ENCODE measurements at places on chromosomes 5 and 9.

DNA sequence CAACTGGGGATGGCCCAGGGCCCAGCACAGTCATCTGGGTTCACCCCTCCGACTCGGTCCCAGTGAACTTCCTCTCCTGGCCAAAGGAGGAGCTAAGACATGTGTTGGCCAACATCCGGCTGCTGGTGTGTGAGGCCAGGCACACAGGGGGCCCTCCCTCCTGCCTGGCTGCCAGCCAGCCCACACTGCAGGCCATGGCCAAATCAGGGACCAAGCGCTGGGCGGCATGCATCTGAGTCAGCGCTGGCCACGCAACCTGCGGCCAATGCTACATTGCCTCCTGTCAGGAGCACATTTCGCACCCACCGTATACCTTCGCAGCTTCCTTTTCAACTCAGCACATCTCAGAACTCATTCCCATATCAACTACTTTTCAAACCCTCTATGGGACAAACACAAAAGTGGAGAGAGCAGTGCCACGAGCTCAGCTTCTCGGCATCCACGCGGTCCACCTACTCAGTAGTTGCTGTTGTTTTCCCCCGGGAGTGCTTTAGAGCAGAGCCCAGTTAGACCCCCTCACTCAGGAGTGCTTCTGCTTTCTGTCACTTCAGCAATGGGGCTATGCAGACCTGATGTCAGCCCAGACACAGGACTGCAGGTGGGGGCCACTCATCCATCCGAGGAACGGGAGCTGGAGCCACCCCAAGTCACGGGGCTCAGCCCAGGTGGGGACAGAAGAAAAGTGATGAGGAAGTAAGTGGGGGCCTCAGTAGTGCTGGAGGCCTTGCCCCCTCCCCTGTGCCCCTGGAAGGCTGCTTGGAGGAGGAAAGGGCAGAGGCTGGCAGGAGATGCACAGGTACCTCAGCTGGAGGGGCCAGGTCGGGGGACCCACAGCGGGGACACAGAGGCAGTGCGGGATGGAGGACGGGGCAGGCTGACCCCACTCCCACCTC is 13.9 kb downstream of the NINJ1 start:
- no peak for DNase-seq

- no peak for DNase-seq
Measured at GRCh38 chr9:130042406-130042884, 544 bp downstream of the FNBP1 start.

DNA sequence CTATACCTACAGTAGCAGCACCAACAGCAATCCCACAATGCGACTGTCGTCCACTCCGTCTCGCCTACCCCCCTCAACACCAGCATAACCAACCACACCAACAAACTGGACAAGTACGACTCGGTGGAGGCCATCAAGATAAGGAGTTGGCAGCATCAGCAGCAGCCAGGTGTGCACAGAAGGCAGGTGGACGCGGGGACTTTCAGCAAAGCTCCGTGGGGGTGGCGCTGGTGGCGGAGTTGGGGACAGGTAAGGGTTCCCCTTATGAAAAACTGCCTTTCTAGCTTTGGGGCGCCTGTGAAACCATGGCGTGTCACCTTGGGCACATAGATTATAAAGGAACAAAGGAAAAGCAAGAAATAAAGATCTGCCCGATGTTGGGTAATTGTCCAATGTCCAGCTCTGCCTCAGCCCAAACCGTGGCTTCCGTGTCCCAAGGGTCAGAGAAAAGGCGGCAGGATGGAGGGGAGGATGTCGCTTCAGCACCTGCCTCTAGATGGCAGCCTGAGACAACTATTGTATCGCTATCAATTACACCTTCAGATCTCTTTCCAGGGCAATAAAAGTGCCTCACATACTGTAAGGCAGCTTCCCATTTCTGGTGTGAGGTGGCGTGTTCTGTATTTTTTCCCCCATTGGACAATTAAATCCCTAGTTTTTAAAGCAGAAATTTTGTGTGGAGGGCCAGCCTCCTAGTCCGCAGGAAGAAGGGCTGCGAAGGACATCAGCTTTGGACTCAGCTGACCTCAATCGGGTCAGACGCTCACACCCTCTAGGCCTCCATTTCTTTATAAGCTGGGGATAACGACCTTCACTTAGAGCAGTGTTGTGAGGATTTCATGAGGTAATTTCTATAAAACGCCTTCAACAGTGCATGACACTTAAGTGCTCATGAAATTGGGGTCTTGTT is 58.8 kb downstream of the MTRR start:
- DNase-seq, result peak; percentile 69

- DNase-seq, result no peak
Measured at GRCh38 chr9:136823136-136824046, 15.6 kb downstream of the RABL6 start.

DNA sequence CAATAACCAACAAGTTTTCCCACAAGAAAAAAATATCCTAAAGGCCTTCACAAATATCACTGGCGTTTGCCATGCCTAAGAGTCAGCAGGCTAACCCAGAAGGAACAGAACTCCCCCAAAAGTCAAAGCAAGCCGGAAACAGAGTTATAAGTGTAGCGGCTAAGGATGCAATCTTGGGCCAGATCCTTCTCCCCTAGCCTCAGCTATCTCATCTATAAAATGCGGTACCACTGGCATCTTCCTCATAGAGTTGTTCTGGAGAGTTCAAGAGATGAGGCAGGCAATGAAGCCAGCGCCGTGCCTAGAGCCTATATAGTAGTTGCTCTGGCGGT is 632 bp downstream of the DPM2 start:
- no peak for DNase-seq

- no peak for DNase-seq
Measured at GRCh38 chr9:104386013-104386412, 118.0 kb upstream of the OR13F1 start.

- DNase-seq, result peak; percentile 4
Measured at GRCh38 chr9:18393340-18394130, 80.4 kb upstream of the ADAMTSL1 start.

DNA sequence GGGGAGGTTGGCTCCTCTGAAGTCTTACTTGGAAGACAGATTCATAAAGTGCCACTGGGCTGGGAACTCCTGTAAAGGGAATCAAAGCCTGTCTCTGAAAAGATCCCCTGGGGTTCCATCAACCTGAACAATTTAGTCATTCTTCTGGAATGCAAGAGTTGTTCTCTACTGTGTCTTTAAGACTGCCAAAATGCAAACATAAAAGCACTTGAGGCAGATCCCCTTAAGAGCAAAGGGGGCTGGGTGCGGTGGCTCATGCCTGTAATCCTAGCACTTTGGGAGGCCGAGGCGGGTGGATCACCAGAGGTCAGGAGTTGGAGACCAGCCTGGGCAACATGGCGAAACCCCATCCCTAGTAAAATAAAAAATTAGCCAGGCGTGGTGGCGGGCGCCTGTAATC is 16.7 kb downstream of the CDKN2AIPNL start:
- DNase-seq, result no peak

DNA sequence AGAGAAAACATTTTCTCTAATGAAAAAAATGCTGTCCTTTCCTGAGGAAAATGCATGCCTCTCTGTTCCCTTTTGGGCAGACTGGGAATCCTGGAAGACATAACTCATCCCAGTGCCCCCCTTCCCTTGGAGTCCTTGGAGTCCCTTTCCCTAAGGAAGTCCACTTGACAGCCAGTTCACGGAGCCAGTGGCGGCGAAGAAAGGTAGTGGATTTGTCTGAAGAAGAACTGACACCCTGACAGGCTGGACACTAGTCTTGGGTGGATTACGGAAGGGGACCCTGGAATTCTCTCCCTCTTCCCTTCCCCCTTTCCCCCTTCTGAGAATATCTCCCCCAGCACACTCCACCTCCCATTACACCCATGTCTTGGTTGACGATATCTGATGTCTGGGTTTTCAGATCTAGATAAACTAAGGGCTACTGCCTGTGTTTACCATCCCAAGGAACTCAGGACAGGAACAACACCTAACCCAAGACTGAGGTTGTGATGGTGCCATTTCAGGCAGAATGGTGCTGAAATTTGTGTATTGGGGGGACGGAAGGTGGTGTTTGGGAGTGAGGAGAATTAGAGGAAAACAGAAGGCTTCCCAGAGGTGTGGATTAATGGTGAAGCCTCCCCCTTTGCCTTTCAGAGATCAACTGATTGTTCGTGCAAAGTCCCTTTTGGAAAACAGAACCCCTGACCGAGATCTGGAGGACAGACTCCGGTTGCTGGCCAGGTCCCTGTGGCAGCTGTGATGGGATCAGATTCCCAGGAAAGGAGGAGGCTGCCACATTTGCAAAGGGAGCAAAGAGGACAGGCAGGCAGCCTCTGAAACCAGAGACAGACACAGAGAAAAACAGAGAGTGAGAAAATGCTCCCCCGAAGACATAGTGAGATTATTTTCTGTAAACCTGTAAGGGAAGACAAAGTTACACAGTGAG is 704 bp downstream of the SPARC start:
- no peak for DNase-seq

GRCh38 chr5:69444127-69444754 is 29.3 kb downstream of the MARVELD2 start:
- DNase-seq, result no peak

GRCh38 chr5:52657247-52657645 is 130.5 kb upstream of the ITGA1 start:
- DNase-seq, result peak; percentile 68

GRCh38 chr5:161421067-161421466 is 125.5 kb downstream of the GABRB2 start:
- DNase-seq, result peak; percentile 11

GRCh38 chr9:38737246-38737645 is 17.3 kb upstream of the FAM240B start:
- DNase-seq, result no peak

DNA sequence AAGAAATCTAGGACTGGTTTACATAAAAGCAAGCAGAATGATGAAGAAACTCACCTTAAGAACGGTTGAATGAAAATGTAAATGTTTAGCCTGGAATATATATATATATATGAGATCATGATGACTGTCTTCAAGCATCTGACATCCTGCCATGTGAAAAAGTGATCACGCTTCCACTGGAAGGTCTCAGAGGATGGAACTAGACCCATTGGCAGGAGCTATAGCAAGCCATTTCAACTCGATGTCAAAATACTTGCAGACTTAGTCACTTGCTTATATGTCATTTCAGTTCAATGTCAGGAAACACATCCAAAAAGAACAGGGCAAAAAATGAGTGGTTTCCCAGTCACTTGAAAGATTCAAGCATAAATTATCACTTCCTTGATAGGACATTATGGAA is 22.2 kb upstream of the TMEM161B start:
- no peak for DNase-seq

DNA sequence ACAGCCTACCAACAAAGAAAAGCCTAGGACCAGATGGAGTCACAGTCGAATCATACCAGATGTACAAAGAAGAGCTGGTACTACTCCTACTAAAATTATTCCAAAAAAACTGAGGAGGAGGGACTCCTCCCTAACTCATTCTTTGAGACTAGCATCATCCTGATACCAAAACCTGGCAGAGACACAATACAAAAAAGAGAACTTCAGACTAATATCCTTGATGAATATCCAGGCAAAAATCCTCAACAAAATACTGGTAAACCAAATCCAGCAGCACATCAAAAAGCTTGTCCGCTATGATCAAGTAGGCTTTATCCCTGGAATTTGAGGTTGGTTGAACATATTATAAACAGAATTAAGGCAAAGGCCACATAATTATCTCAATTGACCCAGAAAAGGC is 900.4 kb upstream of the ARRDC3 start:
- DNase-seq, result no peak

- DNase-seq, result no peak
Measured at GRCh38 chr5:58327289-58327688, 132.6 kb downstream of the PLK2 start.

DNA sequence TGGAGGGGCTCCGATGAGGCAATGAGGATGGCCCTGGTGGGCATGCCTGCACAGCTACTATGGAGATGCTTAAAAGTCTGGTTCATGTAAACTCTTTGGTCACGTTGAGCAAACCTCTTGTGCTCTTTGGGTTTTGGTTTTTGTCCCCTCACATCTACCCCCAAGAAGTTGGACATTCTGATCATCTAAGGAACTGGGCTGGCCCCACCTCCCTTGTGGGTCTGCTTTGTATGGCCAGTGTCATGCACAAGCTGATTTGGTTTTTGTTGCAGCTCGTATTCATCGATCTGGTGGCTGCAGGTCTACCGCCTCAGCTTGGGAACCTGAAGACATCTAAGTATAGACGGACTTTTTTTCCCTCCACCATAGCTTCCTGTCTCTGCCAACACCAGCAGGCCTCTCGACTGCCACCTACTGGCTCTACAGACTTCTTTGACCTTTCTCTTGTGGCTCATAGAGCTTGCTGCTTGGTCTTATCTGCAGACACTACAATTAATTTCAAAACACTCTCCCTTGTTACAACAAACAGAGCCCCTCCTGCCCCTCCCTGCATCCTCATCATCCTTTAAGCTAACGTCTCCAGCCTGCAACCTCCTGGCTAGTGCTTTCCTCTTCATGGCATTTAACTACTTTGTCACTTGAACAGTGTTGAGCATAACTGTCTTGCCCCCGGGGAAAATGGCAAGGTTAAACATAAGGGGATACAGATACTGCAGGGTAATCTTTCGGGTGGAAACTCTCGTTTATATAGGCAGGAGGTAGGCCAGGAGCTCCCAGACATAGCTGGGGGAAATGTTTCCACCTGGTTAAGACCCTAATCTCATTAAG is 34.5 kb downstream of the TSTD2 start:
- DNase-seq, result peak; percentile 55

- DNase-seq, result no peak
Measured at GRCh38 chr5:151139015-151139414, 18.6 kb downstream of the ANXA6 start.

DNA sequence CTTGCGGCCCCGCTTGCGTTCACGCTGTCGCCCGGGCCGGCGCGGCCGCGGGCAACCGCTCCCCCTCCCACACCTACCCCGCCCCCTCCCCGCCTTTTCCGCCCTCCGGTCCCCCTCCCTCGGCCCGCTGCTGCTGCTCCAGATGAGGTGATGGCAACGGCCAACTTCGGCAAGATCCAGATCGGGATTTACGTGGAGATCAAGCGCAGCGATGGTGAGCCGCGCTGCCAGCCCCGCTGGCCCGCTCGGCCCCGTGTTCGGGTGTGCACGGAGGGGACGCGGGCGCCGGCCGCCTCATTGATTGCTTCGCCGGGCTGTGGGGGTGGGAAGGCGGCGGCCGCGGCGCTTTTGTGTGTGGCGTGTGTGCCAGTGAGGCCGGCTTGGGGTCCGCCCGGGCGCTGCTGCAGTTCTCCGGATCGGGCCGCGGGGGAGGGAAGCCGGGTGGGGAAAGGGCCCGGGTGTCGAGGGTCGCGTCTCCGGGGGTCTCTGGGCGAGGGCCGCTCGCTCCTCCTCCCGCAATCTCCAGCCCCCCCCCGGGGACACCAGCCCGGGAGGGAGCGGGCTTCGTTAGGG is 403 bp downstream of the KIF2A start:
- DNase-seq, result no peak
